Activated CD8-positive, alpha-beta T cell treated with anti-CD3 and anti-CD28 coated beads for 36 hours (primary cell): ENCODE measurements at places on chromosomes 3 and 15. TPM values are rescaled to one million over a fixed set of nuclear protein-coding genes. Genes with fewer than 3 reads are reported as not detected.

Gene MYEF2
- 26.6 TPM for total RNA-seq

Gene NR2E3
- not detected for total RNA-seq

Gene HTR3E
- not detected for total RNA-seq

Gene TTLL3
- 61.1 TPM for total RNA-seq

Gene FMN1
- total RNA-seq = 0.07 TPM

Gene DLEC1
- 0.36 TPM for total RNA-seq

Gene RHCG
- total RNA-seq = not detected

Gene HRH1
- total RNA-seq = 0.34 TPM

Gene FEZF2
- total RNA-seq = not detected

Gene FAM107A
- total RNA-seq = not detected

Gene COLQ
- 2.3 TPM for total RNA-seq

DNA sequence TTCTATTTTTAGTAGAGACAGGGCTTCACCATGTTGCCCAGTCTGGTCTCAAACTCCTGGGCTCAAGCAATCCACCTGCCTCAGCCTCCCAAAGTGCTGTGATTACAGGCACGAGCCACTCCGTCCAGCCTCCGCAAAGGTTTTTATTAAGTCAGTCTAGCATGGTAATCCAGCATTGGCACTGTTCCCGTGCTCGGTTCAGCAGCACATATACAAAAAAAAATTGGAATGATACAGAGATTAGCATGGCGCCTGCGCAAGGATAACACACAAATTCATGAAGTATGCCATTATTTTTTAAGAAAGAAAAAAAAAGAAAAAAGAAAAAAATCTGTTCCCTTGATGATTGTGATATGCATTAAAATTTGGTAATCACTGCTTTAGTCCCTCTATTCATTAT is 8.5 kb downstream of the CKMT1A start:
- H3K27ac ChIP-seq = no peak overlapping the region
- no peaks in the 10 kb centered on the region for H3K36me3 ChIP-seq
- DNase-seq = no peak
- H3K4me3 ChIP-seq = no peak overlapping the region

- H3K4me3 ChIP-seq = no peak overlapping the region
These were observed 7.5 kb downstream of the ISLR start for GRCh38 chr15:74180881-74181602.

DNA sequence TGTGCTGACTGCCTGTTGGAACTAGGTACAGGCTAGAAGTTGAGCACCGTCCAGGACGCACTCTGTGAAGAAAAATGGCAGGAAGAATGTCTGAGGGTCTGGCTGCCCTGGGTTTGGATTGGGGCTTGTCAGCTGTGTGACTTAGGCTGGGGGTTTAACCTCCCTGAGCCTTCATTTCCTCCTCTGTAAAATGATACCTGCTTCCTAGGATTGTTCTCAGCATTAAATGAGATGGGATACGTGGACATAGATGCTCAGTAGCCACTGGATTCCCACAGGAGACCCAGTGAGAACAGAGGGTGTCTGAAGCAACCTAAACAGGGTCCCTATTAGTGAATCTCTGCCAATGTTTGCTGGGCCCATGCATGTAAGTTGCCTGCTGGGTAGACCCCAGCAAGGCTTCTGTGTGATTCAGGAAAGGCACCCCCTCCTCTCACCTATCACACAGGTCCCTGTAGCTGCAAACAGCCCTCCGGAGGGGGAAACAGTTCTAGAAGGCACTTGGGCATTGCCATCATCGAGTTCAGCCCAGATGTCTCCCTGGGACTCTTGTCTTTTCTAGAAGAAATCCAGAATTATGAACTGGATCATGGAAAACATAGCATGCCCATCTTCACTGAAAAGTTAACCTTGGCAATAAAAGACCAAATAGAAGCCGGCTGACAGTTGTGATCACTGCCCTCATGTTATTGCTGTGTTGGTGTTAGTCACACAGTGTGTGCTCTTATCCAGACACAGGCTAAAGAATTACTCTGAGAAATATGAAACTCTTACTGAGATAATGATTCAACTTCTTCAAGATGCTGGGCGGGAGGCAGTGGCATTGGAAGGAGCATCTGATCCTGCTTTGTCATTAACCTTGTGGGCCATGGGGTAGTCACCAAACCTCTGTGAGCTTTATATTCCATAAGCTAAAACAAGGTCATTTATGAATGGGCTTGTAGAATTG is 64.5 kb downstream of the SMAD6 start:
- DNase-seq = no peak
- H3K27me3 ChIP-seq = peaks cover 28% of the 10 kb centered on the region
- H3K4me3 ChIP-seq = no peak overlapping the region
- peaks cover 4% of the 10 kb centered on the region for H3K4me1 ChIP-seq
- H3K36me3 ChIP-seq = no peaks in the 10 kb centered on the region

GRCh38 chr15:23446215-23447106 is 582 bp downstream of the GOLGA6L2 start:
- peaks cover 4% of the 10 kb centered on the region for H3K27me3 ChIP-seq
- no peak overlapping the region for H3K27ac ChIP-seq
- H3K4me1 ChIP-seq = no peaks in the 10 kb centered on the region
- H3K36me3 ChIP-seq = no peaks in the 10 kb centered on the region
- H3K4me3 ChIP-seq = no peak overlapping the region
- DNase-seq = no peak

DNA sequence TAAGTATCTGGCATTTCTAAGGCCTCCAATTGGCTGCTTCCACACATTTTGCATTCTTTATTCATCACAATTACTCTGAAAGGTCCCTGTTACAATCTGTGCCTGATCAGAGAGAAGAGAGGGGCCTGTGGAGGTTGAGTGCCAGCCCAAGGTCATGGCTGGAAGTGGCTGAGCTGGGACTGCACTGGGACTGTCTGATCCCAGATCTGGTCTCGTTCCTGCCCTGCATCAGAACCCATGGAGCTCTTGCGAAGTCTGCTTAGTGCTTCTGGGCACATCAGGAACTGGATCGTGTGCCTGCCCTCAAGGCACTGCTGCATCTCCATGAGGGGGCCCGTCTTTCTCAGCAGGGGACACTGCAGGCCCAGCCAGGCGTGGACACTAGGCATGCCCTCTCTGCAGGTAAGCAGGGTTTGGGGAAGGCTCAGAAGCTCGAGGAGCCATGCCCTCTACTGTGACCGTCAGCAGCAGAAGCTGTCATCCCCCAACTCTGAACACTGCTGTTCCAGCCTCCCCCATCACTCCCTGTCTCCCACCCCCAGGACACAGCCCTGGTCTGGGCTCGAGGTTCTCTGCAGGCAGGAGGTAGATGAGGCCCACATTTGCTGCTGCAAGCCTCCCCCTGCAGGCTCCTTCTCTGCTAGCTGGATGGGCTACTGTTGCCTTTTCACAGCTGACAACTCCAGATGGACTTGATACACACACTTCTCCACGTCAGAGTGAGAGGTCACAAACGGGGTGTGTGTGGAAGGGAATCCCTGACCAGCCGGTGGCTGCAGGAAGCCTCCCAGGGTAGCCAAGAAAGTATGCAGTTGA is 96.5 kb upstream of the PRR23E start:
- no peaks in the 10 kb centered on the region for H3K36me3 ChIP-seq
- H3K27ac ChIP-seq = no peak overlapping the region
- H3K4me1 ChIP-seq = no peaks in the 10 kb centered on the region
- no peak overlapping the region for H3K4me3 ChIP-seq
- DNase-seq = no peak
- H3K27me3 ChIP-seq = no peaks in the 10 kb centered on the region

DNA sequence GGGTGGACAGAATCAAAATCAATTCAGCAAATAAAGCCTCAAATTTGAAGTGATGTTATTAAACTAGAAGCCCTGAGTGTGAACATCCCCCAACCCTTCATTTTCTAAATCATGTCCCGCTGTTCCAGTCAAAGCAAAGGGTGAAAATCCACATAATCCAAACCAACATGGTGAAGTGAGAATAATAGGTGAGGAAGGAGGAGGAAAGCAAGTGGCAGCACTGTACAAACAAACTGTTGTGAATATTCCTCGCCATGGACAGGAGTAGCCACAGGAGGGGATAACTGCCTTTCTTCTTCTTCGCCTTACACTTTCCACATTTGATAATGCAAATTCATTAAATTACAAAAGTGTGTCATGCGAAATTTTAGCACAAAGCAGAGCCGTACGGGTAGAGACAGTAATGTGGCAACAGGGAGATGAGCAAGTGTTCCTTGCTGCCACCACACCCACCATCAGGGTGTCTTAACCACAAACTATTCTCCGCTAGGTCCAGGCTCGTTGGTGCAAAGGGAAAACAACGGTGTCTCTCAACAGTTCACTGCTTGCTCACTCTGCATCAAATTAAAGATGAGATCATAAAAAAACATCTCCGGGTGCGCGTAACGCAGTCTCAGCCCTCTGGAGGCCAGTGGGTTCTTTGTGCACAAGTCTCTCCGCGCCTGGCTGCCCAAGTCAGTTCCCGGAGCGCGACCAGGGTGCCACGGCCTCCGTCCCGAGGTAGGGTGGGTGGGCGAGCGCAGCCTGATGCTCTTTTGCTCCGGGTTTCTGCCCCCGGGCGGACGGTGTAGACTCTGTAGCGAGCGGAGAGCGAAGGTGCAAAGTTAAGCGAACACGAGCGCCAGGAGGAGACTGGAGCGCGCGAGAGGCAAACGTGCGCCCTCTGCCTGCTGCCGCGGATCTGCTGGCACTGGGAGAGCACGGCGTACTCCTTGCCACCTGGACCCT is 6.7 kb downstream of the EPHA3 start:
- DNase-seq = peak; percentile 35
- H3K36me3 ChIP-seq = no peaks in the 10 kb centered on the region
- H3K27ac ChIP-seq = no peak overlapping the region
- H3K4me1 ChIP-seq = no peaks in the 10 kb centered on the region
- no peak overlapping the region for H3K4me3 ChIP-seq

- H3K27me3 ChIP-seq = no peaks in the 10 kb centered on the region
These were observed 109.7 kb downstream of the GALK2 start for GRCh38 chr15:49279521-49280456.

DNA sequence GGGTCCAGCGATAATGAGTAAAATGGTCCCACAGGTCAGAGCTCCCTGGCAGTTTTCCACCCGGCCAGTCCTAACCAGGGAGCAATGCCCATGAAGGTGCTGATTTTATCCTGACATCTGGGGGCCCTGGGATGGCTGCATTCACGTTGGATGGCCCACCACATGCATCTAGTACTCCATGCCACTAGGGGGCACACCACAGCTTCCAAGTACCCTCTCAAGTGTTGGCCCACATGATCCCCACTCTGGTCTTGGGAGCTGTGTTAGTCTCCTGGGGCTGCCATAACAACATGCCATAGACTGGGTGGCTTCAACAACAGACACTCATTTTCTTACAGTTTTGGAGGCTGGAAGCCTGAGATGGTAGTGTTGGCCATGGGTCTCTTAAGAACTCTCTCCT is 225.5 kb downstream of the SLCO3A1 start:
- no peak overlapping the region for H3K4me3 ChIP-seq
- no peaks in the 10 kb centered on the region for H3K36me3 ChIP-seq
- H3K4me1 ChIP-seq = peaks cover 12% of the 10 kb centered on the region
- peak; percentile 61 for DNase-seq
- no peaks in the 10 kb centered on the region for H3K27me3 ChIP-seq

GRCh38 chr3:155791190-155791589 is 14.9 kb downstream of the C3orf33 start:
- H3K36me3 ChIP-seq = peaks cover 36% of the 10 kb centered on the region
- DNase-seq = no peak
- H3K27me3 ChIP-seq = no peaks in the 10 kb centered on the region
- H3K27ac ChIP-seq = no peak overlapping the region
- peaks cover 8% of the 10 kb centered on the region for H3K4me1 ChIP-seq

DNA sequence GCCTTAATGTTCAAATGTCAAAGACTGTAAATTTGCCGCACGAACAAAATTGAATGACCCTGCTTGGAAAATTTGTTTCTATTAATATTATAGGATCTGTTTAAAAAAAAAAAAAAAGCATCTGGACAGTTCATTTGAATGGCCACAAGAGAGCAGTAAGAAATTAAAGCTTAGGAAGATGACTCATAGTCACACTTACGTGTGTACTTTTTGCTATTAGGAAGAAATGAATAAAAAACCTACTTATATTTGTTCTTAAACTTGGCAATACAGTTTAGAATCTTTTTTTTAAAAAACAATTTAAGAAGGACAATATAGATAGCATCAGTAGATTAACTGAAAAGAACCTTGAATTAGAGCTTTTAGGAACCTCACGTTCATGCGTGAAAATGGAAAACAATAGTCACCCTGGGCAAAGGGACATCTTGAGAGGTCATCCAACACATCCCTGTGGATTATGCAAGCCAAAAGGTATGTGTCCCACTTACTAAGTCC is 621.8 kb downstream of the MECOM start:
- H3K4me1 ChIP-seq = no peaks in the 10 kb centered on the region
- DNase-seq = no peak
- no peaks in the 10 kb centered on the region for H3K27me3 ChIP-seq
- no peak overlapping the region for H3K27ac ChIP-seq
- H3K4me3 ChIP-seq = no peak overlapping the region

DNA sequence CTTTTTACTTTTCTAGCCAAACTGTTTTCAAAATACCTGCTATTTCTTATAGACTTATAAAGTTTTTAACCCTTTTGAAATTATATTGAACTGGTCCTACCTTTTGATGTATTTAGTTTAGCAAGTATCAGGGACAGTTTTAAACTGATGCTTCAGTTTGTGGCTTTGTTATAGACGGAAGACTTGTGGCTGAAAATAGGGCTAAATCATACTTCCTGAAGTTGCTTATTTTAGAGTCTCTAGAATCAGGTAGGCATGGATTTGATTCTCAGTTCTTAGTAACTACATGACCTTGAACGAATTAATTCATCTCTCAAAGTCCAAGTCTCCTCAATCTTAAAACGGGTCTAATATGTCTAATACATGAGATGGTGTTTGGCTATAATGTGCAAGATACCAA is 322.8 kb downstream of the RAP2B start:
- no peak for DNase-seq
- no peaks in the 10 kb centered on the region for H3K36me3 ChIP-seq
- peaks cover 10% of the 10 kb centered on the region for H3K4me1 ChIP-seq
- H3K27me3 ChIP-seq = no peaks in the 10 kb centered on the region

GRCh38 chr15:60895986-60896385 is 333.1 kb downstream of the RORA start:
- H3K4me3 ChIP-seq = no peak overlapping the region
- H3K27ac ChIP-seq = no peak overlapping the region
- no peak for DNase-seq
- peaks cover 26% of the 10 kb centered on the region for H3K4me1 ChIP-seq
- peaks cover 1% of the 10 kb centered on the region for H3K27me3 ChIP-seq
- H3K36me3 ChIP-seq = no peaks in the 10 kb centered on the region

- H3K4me3 ChIP-seq = no peak overlapping the region
- no peak overlapping the region for H3K27ac ChIP-seq
- no peaks in the 10 kb centered on the region for H3K4me1 ChIP-seq
- H3K36me3 ChIP-seq = no peaks in the 10 kb centered on the region
- DNase-seq = peak; percentile 14
These were observed 24.3 kb downstream of the CACNA2D3 start for GRCh38 chr3:54146506-54147239.

DNA sequence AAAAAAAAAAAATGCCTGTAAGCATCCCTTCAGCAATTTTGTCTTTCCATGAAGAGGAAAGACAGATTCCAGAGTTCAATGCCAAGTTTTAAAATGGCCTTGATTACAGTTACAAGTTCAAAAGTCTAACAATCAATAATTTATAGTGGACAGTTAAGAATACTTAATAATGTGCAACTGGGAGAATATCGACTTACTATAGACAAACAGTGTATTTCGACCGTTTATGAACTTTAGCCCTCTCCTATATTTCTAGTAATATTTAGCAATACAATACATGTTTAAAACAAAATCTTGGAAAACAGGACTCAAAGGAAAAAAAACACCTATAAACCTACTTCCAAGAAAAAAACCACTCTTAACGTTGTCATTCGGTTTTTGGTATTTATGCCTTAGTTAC is 1.5 kb downstream of the PBRM1 start:
- peaks cover 52% of the 10 kb centered on the region for H3K36me3 ChIP-seq
- DNase-seq = no peak
- H3K27me3 ChIP-seq = no peaks in the 10 kb centered on the region
- peaks cover 63% of the 10 kb centered on the region for H3K4me1 ChIP-seq
- H3K4me3 ChIP-seq = peak overlapping the region; percentile 95
- H3K27ac ChIP-seq = peak overlapping the region; percentile 98
